ENCODE measurements at places on chromosomes 11 and 22.

GRCh38 chr22:46738647-46739093 is 618 bp upstream of the CERK start:
- DNase-seq: no peak

GRCh38 chr22:35891442-35891841 is 137.2 kb downstream of the RBFOX2 start:
- DNase-seq: no peak

DNA sequence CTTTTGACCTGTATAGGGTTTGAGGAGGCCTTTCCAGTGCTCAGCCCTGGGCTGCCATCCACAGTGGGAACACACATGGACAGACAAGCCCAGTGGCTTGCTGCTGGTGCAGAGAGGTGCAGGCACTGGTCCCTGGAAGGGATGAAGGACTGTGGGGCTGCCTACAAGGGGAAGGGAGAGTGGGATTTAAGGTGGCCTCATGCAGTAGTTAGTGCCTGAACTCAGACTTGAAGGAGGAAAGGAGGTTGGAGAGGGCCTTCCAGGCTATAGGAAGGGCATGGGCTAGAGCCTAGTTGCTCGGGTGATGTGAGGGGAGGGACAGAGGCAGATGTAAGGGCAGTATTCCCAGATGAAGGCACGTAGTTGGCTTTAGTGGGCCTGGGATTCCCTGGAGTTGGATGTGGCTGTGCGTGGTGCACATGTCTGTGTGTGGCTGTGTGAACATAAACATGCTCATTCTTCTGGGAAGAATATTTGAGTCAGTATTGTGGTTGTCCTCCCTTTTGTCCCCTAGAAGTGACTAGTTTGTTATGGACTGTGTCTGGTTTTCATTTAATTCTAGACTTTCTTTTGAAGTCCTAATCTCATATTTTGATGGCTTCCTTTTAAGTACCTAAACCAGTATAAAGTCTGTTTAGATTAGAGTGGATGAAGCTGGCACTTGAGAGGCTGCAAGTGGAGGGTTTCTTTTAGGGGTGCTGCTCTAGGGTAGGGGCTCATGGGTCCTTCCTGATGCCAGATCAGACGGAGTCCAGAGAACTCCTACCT is 18.4 kb downstream of the YDJC start:
- DNase-seq: no peak

DNA sequence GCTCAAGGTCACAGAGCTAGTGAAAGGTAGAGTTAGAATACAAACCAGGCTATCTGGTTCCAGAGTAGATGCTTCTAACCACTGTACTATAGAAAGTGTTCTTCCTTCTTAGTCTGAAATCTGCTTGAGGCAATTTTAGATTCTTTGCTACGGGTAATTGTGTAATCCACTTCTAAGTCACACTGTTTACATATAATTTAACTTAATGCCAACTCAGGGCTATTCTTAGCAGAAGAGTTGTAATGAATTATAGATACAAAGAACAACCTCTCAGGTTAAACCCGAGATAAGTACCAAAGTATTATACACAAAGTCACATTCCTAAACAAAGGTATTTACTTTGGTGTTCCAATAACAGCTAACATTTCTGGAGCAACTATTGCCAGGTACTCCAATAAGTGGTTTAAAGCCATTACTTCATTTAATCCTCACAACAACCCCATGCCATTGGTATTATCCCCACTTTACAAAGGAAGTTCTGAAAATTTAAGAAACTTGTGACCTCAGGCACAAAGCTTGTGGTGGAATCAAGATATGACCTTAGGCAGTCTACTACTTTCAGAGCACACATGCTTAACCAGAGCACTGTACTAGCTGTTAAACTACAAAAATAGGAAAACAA is 31.1 kb upstream of the DDI1 start:
- no peak for DNase-seq

GRCh38 chr22:28983190-28983589 is 78.4 kb downstream of the C22orf31 start:
- no peak for DNase-seq

DNA sequence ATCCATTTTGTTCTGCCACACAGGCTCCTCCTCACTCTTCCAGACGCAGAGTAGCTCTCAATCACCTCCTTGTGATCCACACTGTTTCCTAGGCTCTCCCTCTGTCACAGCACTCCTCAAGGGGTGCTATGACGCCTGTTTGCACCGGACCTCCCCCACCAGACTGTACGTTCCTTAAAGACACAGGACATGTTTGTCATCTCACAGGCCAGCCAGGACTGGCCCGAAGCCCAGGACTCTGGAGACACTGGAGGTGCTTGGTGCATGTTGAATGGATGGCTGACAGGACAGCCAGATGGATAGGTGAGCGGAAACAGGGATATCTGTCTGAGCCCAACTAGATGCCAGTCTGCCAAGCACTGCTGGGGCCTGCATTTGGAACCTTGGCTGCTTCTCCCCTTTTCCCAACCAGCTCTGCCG is 13.6 kb downstream of the PLA2G6 start:
- no peak for DNase-seq

- DNase-seq: no peak
Observed at GRCh38 chr22:49764127-49764581, 63.5 kb downstream of the BRD1 start.

DNA sequence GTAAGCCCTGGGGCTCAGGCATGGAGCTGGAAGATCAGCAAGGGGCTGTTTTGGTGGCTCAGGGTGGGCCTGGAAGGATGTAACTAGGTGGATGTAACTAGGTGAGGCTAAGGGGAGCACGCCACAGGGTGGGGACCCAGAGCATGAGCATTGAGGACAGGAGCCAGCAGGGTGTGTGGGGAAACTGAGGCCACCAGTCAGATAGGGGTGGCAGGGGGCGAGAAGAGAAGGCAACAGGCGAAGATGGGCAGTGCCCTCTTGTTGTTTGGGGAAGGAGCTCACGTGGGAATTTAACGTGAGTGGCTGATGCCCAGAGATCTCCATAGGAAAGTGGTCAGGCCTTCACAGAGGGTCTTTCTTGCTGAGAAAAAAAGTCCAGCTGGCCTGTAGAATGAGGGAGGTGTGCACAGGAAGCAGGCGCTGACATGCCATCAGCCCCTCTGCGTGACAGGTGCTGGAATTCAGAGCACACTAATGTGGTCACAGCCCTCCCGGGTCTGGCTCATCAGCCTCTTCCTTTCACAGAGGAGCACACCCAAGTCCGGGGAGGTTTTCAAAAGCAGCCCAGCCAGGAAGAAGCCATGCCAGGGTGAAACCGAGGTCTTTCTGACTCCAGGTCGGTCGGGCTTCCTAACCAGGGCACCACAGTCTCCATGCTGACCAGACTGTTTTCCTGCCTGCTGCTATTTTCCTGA is 54.6 kb upstream of the PAX6 start:
- DNase-seq: no peak

DNA sequence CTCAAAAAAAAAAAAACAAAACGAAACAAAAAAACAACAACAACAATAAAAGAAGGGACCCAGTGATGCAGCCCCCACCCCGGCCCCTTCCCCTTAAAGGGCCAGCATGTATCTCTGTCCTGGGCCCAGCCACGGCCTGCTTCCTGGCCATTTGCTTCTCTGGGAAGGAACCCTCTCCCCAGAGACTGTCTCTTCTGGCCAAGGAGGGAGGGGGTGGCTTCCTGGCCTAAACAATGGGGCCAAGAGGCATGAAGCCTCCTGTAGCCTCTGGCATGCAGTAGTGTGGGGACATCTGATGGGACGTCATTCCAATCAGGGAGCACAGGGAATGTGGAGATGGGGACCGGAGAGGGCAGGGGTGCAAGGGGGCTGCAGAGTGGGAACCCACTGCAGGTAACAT is 25.5 kb upstream of the PDGFB start:
- no peak for DNase-seq

Measured in stimulated activated CD4-positive, alpha-beta T cell treated with anti-CD3 and anti-CD28 coated beads, Interleukin-12 subunit alpha, Interleukin-12 subunit beta, amount 100 ng/mL, for 4 hours (primary cell).